ENCODE measurements at places on chromosomes 7 and 10.

GRCh38 chr7:147646568-147646967, 944.0 kb upstream of the C7orf33 start:
- DNase-seq, result no peak

DNA sequence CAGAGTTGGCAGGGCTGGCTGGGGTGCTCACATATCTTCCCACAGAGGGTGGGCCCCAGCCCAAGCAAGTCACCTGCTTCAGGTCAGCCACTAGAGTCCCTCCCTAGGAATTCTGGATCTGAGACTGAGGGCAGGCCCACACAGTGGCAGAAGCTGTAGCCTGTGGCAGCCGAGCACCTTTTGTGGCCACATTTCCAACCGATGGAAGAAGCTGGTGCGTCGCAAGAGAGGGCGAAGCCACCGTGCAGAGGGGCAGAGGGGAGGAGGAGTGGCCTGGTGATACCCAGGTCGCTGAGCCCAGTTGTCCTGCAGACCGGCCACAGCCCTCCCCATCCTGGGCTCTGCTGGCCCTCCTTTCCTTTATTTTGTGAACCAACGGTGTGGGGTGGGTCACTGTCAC, 5.3 kb downstream of the POLM start:
- DNase-seq, result no peak

- DNase-seq, result no peak
Measured at GRCh38 chr10:125785791-125786190, 10.2 kb upstream of the MMP21 start.

GRCh38 chr7:119571666-119572065, 701.3 kb upstream of the KCND2 start:
- DNase-seq, result no peak

DNA sequence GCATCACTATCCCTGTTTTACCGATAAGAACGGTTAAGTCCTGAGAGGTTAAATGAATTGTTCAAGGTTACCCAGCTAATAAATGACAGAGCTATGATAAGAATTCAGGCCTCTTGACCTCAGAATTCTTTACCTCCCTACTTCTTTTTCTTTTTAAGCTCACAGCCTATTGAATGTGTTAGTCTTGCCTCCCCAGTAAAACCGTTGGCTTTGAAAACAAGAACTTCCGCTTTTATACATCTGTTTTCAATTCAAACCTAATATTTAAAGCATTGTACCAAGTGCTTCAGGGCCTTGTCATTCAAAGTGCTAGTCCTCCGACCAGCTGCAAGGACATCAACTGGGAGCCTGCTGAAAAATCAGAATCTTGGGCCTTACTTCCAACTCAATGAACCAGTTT, 15.6 kb downstream of the SEC31B start:
- DNase-seq, result no peak
